ENCODE measurements at places on chromosomes 7 and 10. TPM values are rescaled to one million over a fixed set of nuclear protein-coding genes. Genes with fewer than 3 reads are reported as not detected.

The HHEX gene
- 37.9 TPM for total RNA-seq

GRCh38 chr7:127865466-127865865, 165.8 kb downstream of the LRRC4 start:
- no peak for DNase-seq
- no peak overlapping the region for H3K4me3 ChIP-seq
- no peak overlapping the region for H3K27ac ChIP-seq
- H3K27me3 ChIP-seq, result no peaks in the 10 kb centered on the region

DNA sequence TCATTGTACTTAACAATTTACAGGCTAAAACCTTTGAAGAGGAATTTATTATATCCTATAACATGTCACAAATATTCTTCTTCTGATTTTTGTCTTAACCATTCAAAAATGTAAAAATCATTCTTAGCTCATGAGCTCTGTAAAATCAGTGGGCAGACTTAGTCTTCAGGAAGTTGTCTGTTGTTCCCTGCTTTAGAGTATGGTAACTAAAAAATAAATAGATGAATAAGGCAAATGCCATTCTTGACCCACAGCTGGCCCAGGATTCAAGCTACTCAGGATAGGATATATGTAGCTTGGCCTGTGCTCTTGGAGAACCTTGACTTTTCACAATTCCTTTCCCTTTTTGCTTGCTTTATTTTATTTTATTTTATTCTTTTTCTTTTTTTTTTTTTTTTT, 51.5 kb downstream of the LRRC4 start:
- no peaks in the 10 kb centered on the region for H3K27me3 ChIP-seq
- DNase-seq, result no peak
- H3K27ac ChIP-seq, result no peak overlapping the region
- H3K36me3 ChIP-seq, result no peaks in the 10 kb centered on the region
- no peak overlapping the region for H3K4me3 ChIP-seq

The CPN1 gene
- total RNA-seq, result not detected

The DNAAF5 gene
- total RNA-seq, result 46.5 TPM

The HABP2 gene
- total RNA-seq, result 9.2 TPM

The ZNF804B gene
- total RNA-seq, result 4.9 TPM

The MUC12 gene
- total RNA-seq, result not detected

The CHAT gene
- total RNA-seq, result 0.26 TPM

The TDRD1 gene
- total RNA-seq, result 0.99 TPM

The TEX36 gene
- total RNA-seq, result not detected

DNA sequence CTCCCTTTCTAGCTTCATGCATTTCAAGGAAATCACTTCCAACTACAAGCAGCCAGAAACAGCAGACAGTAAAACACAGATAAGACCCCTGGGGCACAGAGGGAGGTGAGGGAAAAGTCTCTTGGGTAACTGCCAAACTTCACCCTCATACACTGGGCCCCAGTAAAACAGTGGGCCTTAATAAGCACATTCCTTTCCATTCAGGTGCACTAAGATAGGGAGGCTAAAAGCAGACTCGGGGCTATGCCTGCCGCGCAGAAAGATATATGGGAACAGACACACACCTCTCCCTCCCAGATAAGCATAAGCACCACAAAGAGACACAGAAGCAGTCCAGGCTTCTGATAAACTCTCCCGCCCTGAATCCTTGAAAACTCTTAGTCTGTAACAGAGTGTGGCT, 117.0 kb downstream of the TYW1B start:
- H3K4me3 ChIP-seq, result no peak overlapping the region
- H3K36me3 ChIP-seq, result no peaks in the 10 kb centered on the region
- H3K27me3 ChIP-seq, result no peaks in the 10 kb centered on the region

DNA sequence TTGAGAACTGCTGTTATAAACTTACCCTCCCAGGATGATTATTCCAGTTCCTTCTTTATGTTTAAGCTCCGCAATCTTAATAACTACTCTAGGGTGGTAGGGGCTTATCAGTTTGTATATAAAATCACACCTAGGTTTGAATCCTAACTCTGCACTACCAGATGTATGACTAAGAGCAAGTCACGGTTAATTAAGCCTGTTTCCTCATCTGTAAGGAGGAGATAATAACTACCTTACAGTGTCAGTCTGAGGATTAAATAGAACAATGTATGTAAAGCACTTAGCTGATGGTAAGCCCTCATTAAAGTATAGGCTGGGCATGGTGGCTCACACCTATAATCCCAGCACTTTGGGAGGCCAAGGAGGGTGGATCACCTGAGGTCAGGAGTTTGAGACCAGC, 9.2 kb downstream of the DNA2 start:
- H3K36me3 ChIP-seq, result no peaks in the 10 kb centered on the region
- no peak overlapping the region for H3K4me3 ChIP-seq
- no peaks in the 10 kb centered on the region for H3K4me1 ChIP-seq
- no peaks in the 10 kb centered on the region for H3K27me3 ChIP-seq
- no peak overlapping the region for H3K27ac ChIP-seq

DNA sequence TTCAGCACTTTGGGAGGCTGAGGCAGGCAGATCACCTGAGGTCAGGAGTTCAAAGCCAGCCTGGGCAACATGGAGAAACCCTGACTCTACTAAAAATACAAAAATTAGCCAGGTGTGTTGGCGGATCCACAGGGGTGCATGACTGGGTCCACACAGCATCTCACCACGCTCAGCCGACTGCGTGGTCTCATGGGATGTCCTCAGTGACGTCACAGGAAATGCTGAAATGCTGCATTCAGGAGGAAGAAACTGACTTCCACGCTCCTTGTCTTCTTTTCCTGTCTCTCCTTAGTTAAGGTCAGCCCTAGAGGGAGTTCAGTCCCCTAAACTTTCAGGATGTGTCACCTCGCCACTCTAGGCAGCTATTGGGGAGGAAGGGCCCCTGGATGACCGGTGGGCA, 42.9 kb downstream of the XRCC2 start:
- H3K36me3 ChIP-seq, result no peaks in the 10 kb centered on the region
- DNase-seq, result no peak
- peaks cover 4% of the 10 kb centered on the region for H3K27me3 ChIP-seq

The MAP3K8 gene
- 9.9 TPM for total RNA-seq

DNA sequence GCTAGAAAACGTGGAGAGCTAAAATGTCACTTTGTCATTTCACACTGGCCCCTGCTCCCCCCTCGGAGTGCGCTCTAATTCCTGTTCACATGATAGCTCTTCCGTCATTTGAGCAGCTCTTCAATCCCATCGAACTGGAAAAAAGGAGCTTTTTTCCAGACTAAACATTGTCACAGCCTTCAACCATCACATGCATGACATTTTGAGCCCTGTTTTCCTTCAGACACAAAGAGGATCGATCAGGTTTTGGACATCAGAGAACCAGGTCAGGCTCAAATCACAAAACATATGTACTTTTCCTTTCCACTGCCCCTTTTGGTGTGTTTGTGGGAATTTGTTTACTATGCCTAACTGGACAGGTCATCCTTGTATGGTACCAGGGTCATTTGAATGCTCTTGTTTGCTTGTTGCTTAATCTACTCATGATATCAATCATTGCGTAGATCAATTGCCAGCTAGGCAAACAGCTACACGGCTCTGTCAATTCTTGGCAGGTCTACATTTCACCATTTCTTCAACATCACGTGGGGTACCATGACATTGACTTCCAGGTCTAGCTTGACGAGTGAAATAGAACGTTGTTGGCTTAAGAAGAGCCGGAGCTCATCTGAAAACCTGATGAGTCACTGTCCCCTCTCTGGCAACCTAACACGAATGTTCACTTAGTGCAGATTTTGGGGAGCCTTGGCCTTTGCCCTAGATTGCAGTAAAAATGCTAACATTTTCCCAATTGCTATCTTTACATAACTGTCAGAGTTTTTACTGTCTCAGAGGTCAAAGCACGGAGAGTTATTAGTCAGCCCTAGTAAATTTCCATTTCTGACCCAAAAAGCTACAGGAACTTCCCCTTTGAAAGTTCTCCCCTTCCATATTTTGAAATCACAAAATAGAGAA, 87.3 kb downstream of the LYZL2 start:
- no peak for DNase-seq
- no peaks in the 10 kb centered on the region for H3K27me3 ChIP-seq
- H3K27ac ChIP-seq, result no peak overlapping the region
- no peaks in the 10 kb centered on the region for H3K36me3 ChIP-seq

The ELN gene
- total RNA-seq, result 131 TPM

- H3K4me1 ChIP-seq, result peaks cover 65% of the 10 kb centered on the region
- H3K27me3 ChIP-seq, result no peaks in the 10 kb centered on the region
- no peak overlapping the region for H3K4me3 ChIP-seq
- peak overlapping the region; percentile 58 for H3K27ac ChIP-seq
- no peaks in the 10 kb centered on the region for H3K36me3 ChIP-seq
- peak; percentile 24 for DNase-seq
Measured at GRCh38 chr10:95474228-95475002, 86.8 kb downstream of the SORBS1 start.

- no peaks in the 10 kb centered on the region for H3K27me3 ChIP-seq
- H3K4me3 ChIP-seq, result no peak overlapping the region
- no peak for DNase-seq
- no peaks in the 10 kb centered on the region for H3K4me1 ChIP-seq
- H3K36me3 ChIP-seq, result no peaks in the 10 kb centered on the region
Measured at GRCh38 chr7:143325240-143325639, 9.3 kb downstream of the CLCN1 start.

GRCh38 chr10:11005725-11006427, 11.8 kb upstream of the CELF2 start:
- no peak for DNase-seq
- no peaks in the 10 kb centered on the region for H3K4me1 ChIP-seq
- H3K4me3 ChIP-seq, result no peak overlapping the region
- no peaks in the 10 kb centered on the region for H3K27me3 ChIP-seq

GRCh38 chr7:40243076-40243475, 108.3 kb downstream of the SUGCT start:
- peaks cover 6% of the 10 kb centered on the region for H3K4me1 ChIP-seq
- H3K27ac ChIP-seq, result no peak overlapping the region
- no peaks in the 10 kb centered on the region for H3K27me3 ChIP-seq
- H3K4me3 ChIP-seq, result no peak overlapping the region

- peaks cover 19% of the 10 kb centered on the region for H3K4me1 ChIP-seq
- H3K36me3 ChIP-seq, result no peaks in the 10 kb centered on the region
Measured at GRCh38 chr10:119207713-119208552, 562 bp downstream of the GRK5 start.

GRCh38 chr7:55400191-55400590, 35.1 kb downstream of the LANCL2 start:
- no peak for DNase-seq
- no peaks in the 10 kb centered on the region for H3K4me1 ChIP-seq
- no peaks in the 10 kb centered on the region for H3K27me3 ChIP-seq
- no peaks in the 10 kb centered on the region for H3K36me3 ChIP-seq
- no peak overlapping the region for H3K27ac ChIP-seq

DNA sequence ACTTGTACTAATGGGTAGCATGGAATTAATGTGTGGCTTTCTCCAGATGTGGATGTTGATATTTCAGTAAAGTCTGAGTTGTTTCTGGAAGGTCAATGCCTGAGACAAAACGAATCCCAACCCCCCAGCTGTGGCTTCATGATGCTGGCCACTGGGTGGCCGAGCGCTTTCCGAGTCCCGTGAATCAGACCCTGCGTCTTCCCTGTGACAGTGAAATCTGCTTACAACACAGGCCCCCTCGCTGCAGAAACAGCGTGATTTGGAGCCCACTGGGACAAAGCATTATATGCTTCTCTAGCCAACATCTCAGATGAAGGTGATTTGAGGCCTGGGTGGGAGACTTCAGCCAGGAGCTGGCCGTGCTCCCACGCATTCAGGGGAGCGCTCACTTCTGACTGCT, 124.7 kb downstream of the WDR37 start:
- no peaks in the 10 kb centered on the region for H3K27me3 ChIP-seq
- no peaks in the 10 kb centered on the region for H3K4me1 ChIP-seq
- no peak overlapping the region for H3K4me3 ChIP-seq
- H3K36me3 ChIP-seq, result no peaks in the 10 kb centered on the region
- no peak overlapping the region for H3K27ac ChIP-seq

Measured in body of pancreas (tissue), 4 donors.